ENCODE measurements at places on chromosomes 16 and 17.

- DNase-seq, result peak; percentile 46
These were observed 67.9 kb downstream of the ZZEF1 start for GRCh38 chr17:4074831-4075495.

GRCh38 chr17:28527859-28528258 is 21.7 kb downstream of the FOXN1 start:
- DNase-seq, result no peak

- peak; percentile 53 for DNase-seq
These were observed 40.3 kb downstream of the WNT3 start for GRCh38 chr17:46777943-46778915.

GRCh38 chr17:76541739-76542454 is 2.1 kb downstream of the PRCD start:
- no peak for DNase-seq

GRCh38 chr16:83774066-83774465 is 33.7 kb upstream of the HSBP1 start:
- DNase-seq, result no peak

DNA sequence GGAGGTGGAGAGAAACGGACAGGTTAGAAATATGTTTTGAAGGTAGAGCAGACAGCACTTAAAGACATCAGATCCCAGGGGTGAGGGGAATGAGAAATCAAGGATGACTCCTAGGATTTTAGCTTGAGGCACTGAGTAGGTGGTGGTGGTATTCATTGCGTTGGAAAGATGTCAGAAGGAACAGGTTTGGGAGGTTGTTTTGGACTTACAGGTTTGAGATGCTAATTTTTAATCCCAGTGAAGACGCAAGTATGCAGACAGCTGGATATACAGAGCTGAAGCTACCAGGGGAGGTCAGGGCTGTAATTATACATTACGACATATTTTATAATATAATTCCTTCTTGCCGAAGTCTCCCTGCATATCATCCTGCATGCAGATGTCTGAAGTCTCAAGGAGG is 433.3 kb downstream of the XYLT1 start:
- no peak for DNase-seq

GRCh38 chr17:17546399-17547185 is 44.9 kb downstream of the PEMT start:
- no peak for DNase-seq

DNA sequence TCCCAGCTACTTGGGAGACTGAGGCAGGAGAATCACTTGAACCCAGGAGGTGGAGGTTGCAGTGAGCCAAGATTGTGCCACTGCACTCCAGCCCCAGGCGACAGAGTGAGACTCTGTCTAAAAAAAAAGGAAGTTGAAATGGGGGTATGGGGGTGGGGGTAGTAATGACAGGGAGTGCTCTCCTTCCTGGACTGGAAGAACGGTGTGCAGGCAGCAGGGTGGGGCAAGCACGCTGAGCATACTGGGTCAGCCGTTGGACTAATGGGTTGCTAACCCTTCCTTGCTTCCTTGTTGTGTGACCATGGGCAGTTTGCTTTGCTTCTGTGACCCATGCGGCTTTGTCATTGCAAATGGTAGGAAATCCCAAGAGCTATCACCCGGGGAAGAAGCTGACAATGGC is 16.5 kb downstream of the KATNIP start:
- DNase-seq, result no peak
